ENCODE measurements at places on chromosomes 3 and 15.

DNA sequence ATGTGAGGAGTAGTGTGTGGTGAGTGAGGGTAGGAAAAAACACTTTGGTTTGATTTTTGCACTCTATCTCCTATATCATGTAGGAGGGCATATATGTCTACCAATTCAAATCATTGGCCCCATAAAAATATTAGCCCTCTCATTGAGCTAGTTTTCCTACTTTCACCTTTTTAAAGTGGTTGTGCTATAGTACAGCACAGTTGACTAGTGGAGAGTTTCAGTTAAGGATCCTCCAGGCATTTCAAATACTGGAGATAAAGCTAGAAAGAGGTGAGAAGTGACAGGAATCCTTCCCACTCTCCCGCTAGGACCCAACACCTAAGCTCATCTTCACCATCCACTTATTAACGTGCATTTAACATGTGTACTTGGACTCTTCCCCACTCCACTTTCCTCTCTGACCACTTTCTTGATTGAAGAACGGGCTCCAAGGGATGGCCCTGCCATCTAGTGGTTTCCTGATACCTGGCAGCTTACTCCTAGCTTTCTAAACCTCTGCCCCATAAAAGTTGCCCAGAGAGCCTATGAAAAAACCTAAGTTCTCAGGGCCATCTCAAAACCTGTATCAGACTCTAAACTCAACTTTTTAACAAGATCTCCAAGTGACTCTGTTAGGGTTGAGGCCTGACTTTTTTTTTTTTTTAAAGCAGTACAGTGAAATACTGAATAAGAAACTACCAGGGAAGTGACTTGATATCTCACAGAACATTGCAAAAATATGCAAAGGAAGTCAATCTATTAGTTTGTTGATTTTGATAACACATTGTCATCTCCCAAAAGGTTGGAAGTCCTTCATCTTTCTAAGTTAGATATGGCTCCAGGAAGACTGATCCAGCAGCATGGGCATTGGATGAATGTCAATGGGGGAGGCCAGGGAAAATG lies 17.9 kb downstream of the IL12A start:
- peak; percentile 51 for DNase-seq

GRCh38 chr3:60652829-60653228 lies 598.4 kb downstream of the FHIT start:
- DNase-seq: no peak

DNA sequence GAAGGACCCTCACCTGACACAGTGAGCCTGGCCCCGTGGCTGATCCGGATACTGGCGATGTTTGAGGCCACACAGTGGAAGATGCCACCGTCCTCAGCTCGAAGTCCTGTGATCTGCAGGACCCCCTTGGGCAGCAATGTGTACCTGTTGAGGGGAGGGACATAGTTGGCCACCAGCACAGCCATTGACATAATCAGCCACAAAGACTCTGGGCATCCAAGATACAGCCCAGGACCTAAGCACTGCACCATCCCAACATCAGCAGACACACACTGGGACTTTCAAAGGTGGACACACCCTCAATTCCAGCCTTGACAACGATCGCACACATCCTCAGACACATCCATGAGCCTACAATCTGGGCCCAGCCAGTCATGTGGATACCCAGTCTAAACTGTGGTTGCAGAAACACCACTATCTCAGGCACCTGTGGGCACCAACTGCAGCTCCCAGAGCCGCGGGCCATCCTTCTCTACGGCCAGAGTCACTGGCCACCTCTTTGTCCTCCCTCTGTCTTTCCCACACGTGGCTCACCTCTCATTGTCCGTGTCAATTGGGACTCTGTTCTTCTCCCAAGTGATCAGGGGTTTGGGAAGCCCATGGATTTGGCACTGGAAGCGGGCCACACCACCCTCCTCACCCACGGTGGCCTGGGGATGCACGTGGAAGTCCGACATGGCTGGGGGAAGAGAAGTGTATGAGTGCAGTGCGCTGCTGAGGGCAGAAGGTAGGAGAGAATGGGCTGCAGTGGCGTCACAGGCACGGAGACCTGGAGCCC lies 31.0 kb downstream of the RNU5B-1 start:
- DNase-seq: no peak

GRCh38 chr3:59654480-59655417 lies 604.9 kb upstream of the CFAP20DC start:
- DNase-seq: no peak

GRCh38 chr15:68642491-68642845 lies 63.7 kb downstream of the CORO2B start:
- DNase-seq: no peak

DNA sequence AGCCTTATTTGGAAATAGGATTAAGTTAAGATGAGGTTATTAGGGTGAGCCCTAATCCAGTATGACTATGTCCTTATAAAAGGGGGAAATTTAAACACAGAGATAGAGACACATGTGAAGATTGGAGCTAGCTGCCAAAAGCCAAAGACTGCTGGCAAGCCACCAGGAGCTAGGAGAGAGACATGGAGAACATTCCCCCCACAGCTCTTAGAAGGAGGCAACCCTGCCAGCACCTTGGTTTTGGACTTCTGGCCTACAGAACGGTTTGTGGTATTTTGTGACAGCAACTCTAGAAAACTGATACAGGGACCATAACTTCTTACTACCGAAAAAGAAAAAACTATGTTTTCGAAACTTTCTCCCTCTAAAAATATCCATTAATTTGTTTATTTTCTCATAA lies 245.3 kb upstream of the RARB start:
- DNase-seq: no peak

DNA sequence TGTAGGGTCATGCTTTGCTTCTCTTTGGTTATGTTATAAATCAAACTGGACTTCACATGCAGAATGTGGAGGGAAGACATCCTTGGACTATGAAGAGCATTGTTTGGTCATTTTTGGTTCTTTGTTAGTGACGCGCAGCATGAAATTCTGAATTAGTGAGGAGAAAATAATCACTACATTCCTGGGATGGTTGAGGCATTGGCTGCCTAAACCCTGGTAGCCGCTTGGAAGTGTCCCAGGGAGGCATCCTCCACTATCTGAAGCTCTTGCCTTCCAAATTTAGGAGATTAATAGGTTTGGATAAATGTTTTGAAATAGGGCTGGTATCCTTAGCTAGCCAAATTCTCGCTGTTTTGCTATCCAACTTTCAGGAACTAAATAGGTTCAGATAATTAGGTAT lies 96.2 kb downstream of the CLSTN2 start:
- DNase-seq: no peak

GRCh38 chr15:88066636-88067330 lies 189.8 kb downstream of the NTRK3 start:
- no peak for DNase-seq

- no peak for DNase-seq
Observed at GRCh38 chr3:186566772-186567071, 417 bp downstream of the TBCCD1 start.

GRCh38 chr15:55254916-55255679 lies 34.5 kb downstream of the RAB27A start:
- no peak for DNase-seq

- DNase-seq: peak; percentile 11
Observed at GRCh38 chr3:69948246-69948862, 51.2 kb upstream of the SAMMSON start.

GRCh38 chr3:133040696-133041523 lies 2.7 kb downstream of the TMEM108 start:
- peak; percentile 28 for DNase-seq

GRCh38 chr3:141729240-141729639 lies 8.9 kb upstream of the RNF7 start:
- no peak for DNase-seq

DNA sequence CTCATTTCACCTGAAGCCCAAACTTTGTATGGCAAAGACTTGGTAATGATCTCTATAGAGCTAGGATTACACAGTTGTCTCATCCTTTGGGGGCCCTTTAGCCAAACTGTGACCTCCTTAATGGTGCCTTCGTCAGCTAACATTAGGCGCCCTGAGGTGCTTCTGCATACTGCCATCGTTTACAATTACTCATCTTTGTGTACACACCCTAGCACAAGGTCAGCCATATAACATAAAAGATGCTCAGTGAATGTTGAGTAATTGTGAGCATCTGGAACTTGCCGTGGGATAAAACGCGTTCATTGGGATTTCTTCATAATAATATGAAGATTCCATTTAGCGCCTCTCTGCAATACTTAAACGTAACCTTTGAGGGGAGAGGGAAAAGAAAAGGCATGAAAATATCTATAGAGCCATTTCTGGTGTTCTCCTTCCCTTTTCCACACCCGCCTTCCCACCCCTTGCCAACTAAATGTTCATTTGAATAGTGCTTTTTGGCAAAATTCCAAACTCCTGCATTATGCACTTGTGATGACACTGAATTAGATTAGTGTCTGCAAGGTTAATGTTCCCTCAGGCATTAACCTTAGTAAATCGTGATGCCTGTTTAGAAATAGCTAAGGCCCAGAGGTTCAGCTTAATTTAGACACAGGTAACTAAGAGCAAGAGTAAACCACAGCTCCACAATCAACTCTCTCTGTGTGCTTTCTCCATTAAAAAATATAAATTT lies 990 bp upstream of the ZNF148 start:
- no peak for DNase-seq

DNA sequence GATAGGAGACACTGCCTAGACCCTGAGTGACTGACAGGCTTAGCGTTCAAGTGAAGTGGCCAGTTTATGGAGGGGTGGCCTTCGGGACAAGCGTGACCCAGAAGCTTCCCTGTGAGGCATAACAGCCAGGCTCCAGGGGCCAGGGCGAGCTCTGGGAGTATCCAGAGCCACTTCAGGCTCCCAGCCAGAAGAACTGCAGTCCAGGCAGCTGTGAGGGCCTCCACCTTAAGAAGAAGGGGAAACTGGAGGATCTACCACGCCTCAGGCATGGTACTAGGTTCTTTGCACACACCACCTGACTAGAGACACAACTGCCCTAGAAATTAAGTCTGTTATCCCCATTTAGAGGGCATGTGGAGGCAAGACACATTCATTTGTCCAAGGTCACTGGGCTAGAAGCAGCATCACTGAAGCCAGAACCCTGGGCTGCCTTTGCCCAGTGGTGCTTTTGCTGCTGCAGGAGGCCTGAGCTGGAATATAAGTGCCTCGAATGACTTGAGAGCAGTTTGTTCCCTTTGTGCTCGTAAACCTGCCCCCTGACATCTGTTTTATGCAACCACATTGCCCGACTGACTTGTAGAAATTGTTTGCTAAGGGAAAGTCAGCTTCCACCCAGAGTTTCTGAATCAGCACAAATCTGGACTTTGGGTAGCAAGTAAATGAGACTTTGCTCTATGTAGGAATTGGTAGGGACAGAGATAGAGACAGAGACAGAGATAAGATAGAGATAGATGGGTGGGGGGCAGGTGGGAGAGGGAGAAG lies 23.3 kb downstream of the RASGRF1 start:
- DNase-seq: no peak

GRCh38 chr3:126982126-126982470 lies 817 bp upstream of the PLXNA1 start:
- DNase-seq: peak; percentile 46

- no peak for DNase-seq
Observed at GRCh38 chr3:190619353-190619752, 105.5 kb downstream of the IL1RAP start.

GRCh38 chr3:37701734-37702433 lies 159.8 kb upstream of the CTDSPL start:
- no peak for DNase-seq

DNA sequence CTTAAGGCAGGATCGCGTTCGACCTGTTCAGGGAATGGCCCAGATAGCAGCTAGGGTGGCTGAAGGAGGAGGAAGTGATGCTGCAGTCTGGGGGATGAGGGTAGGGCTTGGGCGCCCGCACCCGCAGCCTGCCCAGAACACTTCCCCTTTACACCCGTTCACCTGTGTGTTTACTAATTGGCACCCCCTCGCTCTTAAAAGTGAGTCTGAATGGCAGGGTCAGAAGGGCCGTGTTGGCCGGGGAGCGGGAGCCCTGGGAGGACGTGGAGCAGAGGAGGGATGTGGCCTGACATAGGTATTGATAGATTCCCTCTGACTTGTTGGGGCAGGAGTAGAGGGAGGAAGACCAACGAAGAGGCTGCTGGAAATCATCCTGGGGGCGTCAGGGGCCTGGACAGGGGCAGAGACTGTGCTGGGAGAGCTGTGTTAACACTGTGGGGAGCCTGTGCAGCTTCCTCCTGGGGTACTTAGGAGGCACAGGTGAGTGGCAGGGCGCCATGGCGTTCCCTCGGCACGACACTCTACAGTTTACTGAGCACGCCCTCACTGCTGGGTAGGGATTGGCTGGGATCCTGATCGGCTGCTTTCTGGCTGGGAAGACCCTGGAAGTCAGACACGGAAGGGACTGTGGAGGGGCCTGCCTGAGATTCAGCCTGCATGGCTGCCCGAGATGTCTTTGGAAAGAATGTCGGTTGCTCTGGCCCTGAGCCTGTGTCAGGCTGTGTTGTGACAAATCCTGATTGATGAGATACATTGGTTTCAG lies 51.7 kb downstream of the SLC6A6 start:
- no peak for DNase-seq

DNA sequence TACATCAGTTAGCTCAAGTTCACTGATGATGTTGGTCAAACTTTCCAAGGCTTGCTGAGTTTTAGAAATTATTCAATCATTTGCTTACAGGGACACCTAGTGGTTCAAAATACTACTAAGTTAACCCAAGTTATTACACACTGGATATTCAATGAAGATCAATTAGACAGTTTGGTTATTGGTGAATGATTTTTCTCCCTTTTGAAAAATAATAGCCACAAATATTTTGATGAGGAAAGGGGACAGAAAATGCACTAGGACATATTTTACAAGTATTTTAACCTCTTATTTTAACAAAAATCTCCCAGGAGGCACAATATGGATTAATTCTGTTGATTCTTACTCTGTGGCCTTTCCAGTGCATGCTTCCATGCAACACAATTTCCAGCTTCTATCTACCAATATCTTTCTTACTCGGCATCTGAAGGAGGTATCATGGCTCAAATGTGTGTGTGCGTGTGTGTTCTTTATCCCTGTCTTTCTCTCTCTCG lies 20.1 kb upstream of the GOLGA6L2 start:
- peak; percentile 9 for DNase-seq

DNA sequence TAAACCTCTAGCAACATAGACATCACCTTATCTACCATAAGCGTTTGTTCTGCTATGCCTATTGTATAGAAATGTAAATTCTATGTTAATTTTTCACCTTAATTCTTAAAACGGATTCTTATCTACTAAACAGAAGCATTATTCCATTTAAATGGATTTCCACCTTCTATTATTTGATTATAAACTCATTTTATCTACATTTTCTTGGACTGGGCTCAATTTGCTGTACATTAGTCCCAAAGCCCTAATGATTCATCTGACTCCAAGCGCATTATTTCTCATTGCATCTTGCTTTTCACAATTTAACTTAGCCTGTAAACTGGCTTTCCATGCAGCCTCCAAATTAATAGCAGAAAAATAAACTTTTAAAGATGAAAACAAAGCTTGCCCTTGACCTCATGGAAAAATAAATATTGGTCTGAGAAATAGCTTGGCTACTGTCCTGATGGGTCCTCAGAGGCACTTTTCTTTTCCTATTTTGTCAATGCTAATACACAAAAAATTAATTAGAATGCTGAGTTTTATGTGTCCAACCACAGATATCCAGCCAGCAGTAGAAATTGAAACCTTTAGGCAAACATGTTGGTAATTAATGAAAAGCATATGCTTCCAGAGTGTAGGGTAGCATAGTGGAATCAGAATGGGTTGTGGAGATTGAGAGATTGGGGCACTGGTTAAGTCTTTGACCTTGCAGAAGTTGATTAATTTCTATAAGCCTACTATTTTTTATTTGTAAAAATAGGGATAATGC lies 81.4 kb upstream of the CFAP20DC start:
- no peak for DNase-seq

Data from activated CD4-positive, alpha-beta T cell treated with anti-CD3 and anti-CD28 coated beads, Interleukin-2, Interleukin-4, amounts not matched to agents 100 ng/mL and 50 ng/mL, durations not matched to agents 16 hours and 8 hours (primary cell).